Retinal pigment epithelial cell (primary cell): ENCODE measurements at places on chromosomes 6 and 20.

- DNase-seq, result no peak
Measured at GRCh38 chr20:61263084-61263695, 11.1 kb downstream of the CDH4 start.

- no peak for DNase-seq
Measured at GRCh38 chr6:151063842-151064647, 175.7 kb upstream of the AKAP12 start.

GRCh38 chr6:11428895-11429294, 108.7 kb upstream of the TMEM170B start:
- no peak for DNase-seq

DNA sequence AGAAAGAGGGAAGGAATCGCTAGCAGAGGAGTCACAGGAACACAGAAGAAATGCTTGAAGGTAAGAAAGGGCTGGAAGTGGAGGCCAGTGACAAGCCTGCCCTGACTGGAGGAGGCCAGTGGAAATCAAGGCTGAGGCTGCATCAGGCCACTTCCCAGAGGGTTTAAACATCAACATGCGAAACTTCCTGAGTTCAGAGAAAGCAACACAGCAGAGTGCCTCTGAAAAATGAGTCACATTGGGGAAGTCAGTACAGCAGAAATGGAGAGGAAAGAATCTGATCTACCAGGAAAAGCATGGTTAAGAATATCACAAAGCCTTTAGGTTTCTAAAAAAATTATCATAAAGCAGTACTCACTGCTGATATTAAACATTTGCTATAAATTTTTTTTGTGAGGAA, 23.3 kb downstream of the NAPB start:
- DNase-seq, result no peak

GRCh38 chr6:82646231-82646615, 282.6 kb downstream of the TPBG start:
- DNase-seq, result no peak

- no peak for DNase-seq
Measured at GRCh38 chr20:62406635-62407176, 379 bp downstream of the CABLES2 start.
